Esophagus mucosa (tissue), 1 donor: ENCODE measurements at places on chromosomes 5 and 9. TPM values are rescaled to one million over a fixed set of nuclear protein-coding genes. Genes with fewer than 3 reads are reported as not detected.

Gene MVB12B
- total RNA-seq: 2.5 TPM

- ATAC-seq: no peak
Measured at GRCh38 chr5:119390404-119390803, 34.6 kb downstream of the TNFAIP8 start.

DNA sequence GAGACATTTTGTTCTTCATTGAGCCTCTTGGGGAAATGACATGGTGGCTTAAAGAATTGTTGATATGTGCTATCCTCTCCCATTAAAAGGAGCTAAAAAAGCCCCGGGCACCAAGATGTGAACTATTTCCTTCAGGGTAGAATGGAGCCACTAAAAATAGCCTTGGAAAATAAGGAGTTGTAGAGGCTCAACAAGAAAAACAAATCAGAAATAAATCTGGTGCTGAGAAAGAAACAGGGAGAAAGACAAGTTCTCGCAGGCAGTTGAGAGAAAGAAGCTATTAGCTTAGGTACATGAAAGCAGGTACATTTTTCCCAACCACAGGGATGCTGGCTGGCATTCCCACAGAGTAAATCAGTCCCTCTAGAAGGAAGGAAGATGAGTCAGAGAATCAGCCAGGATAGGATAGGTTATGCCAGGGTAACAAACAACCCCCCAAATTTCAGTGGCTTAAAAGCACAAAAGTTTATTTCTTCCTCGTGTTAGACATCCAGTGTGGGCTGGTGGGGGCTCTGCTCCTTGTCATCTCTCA is 134.6 kb upstream of the ADRA1B start:
- ATAC-seq: no peak

- ATAC-seq: no peak
Measured at GRCh38 chr9:88992556-88992955, 1.3 kb downstream of the S1PR3 start.

- ATAC-seq: peak; percentile 18
Measured at GRCh38 chr5:181217111-181217802, 5.8 kb upstream of the TRIM41 start.

GRCh38 chr9:3879315-3879714 is 353.5 kb upstream of the RFX3 start:
- no peak for ATAC-seq

DNA sequence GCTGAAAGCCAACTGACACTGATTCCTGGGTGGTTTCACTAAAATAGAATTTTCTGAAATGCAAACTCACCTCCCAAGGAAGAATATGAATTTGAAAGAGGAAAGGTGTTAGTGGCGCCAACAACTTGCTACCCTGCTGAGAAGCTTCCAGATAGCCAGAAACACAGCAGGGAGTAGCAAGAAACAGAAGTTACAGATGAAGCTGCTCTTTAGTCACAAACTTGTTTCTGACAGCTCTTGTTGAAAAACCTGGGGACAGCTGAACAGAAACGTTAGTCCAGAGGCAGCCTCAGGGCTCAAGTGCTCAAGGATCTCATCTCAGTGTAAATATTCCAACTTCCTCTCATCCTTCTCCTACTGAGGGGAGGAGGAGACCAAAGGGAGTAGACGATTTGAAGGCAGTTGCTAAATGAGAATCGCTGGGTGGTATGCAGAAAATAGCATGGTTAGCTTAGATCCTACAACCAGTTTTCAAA is 184.1 kb downstream of the PDE4D start:
- ATAC-seq: no peak

- ATAC-seq: no peak
Measured at GRCh38 chr9:114790521-114790920, 15.3 kb downstream of the TNFSF15 start.

DNA sequence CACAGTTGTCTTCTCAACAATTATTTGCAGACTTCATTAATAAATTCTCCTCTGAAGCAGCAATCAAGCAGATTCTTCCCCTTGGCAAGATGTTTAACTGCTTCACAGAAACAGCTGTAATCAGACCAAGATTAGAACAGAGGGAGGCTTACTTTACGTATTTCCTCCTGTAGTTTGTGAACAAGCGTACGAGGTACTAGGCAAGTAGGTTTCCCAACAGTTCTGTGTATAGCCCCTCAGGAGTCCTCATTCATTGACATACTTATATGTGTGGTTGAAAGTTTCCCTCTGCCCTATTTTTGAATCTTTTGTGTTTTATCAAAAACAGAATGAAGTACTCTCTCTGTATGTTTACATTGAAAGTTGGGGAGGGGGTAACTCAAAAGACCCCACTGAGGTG is 128.0 kb downstream of the SPATA31D1 start:
- ATAC-seq: no peak

DNA sequence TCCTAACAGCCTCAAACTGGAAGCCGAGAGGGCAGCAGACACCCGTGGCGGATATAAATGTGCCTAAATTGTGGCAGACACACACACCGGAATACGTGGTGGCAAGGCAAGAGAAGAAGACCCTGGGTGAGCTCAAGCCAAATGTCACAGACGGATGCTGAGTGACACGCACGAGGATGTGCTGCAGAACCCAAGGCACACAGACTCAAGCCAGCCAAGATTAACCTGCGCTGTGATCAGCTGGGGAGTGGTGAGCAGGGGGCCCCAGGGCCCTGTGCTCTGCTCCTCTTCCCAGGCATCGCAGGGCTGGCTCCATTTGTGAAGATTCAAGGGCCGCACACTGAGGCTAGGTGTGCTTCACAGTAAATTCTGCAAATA is 16.4 kb downstream of the SEMA4D start:
- no peak for ATAC-seq

Gene IGIP
- total RNA-seq: 2.6 TPM

- peak; percentile 21 for ATAC-seq
Measured at GRCh38 chr9:134294153-134295071, 31.8 kb upstream of the RXRA start.

DNA sequence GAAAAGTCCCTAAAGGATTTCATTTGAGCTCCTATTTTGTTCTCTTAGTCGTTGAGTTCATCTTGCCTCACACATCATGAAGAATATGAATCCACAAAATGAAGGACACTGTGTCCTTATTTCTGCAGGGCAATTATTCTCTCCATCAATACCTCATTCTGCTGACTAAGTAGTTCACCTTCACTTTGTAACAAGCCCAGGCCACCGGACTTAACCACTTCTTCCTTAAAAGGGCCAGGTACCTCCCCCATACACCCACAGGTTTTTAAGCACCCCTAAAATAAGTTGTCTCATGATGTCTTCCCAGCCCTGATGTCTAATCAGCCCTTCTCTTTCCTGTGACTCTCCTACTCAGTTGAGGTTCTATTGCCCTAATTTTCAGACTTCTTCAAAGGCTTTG is 67.1 kb upstream of the PLPP6 start:
- ATAC-seq: no peak

Gene EQTN
- not detected for total RNA-seq

GRCh38 chr5:126351153-126351552 is 72.1 kb upstream of the GRAMD2B start:
- ATAC-seq: no peak

DNA sequence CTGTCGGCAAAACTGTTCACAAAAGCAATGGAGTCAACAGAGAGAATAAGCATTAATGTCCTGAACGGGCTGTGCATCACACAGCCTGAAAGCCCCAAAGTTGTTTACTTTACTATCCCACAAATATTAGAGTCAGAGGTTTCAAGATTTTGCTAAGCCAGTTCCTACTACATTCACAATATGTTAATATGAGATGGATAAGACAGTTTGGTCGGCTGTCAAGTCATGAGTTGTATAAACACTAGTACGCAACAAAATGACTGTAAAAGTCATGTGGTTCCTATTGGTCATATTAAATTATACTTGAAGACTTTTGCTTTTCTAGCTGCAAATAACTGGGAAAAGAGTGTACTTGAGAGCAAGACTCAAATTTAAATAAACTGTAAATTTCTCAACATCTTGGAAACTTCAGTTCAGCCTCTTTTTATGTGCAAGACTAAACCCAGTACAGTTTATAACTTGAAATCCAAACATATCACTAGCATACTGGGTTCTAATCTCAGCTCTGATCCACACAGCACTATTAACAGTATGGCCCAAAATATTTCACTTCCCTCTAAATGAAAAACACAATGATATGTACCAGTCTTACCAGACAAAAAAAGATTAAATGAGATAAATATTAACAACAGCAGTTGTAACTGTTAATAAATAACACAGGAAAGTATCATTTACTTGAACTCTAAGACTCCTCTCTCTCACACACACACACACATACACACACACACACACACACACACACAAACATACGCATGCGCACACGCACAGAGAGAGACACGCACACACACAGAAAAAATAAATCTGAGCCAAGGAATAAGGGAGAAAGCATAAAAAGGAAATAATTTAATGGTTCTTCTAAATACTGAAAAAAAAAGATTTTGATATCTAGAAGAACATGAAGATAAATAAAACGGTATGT is 33.1 kb downstream of the FANCC start:
- no peak for ATAC-seq

Gene ISL1
- total RNA-seq: not detected

Gene PKN3
- total RNA-seq: 2.5 TPM

DNA sequence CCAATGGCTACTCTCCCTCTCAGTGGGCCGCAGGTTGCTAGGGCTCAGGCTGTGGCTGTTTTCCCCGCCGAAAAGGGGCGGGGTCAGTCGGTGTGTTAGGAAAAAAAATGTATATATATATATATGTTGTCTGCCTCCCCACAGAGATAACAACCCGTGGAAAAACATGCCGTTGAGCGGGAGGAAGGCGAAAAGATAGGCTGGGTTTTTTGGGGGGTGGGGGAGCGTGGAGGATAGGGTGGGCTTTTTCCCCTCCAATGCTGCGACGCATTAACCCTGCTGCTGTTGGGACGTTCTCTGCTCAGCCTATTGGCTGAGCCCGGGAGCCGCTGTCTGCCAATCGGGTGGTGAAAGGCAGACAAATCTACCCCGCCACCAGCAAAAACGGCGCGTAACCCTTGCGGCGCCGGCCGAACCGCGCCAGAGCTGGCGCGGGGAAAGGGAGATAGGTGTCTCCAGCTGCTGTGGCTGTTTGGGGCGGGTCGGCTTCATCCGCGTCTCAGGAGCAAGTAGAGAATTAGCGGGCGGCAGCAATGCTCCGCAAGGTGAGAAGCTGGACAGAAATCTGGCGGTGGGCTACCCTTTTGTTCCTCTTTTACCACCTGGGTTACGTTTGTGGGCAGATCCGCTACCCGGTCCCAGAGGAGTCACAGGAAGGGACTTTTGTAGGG is at the start of gene PCDHGC4:
Gene PCDHGC4, plus strand, starts transcription at position 390 of the 671 bp plus-strand sequence. Its CDS starts 144 bp downstream, at position 534.
- no peak for ATAC-seq

GRCh38 chr9:131961496-131961880 is 118.2 kb downstream of the MED27 start:
- ATAC-seq: no peak

GRCh38 chr5:143539742-143540141 is 136.3 kb upstream of the NR3C1 start:
- ATAC-seq: no peak

DNA sequence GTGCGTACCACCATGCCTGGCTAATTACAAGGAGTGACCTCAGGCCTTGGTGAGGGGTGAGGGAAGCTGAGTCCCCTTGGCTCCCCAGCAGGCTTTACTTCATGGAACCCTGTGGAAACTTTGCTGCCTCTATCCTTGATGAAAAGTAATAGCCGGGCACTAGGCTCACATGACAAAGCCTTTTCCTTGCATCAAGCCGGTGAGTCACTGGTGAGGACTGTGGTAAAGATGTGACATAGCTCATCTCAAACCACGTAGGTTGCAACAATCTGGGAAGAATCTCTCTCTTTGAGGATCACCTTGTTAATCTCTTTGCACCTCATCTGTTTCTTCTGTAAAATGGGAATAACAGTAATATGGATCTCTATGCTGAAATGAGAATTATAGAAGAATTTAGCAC is 116.3 kb upstream of the SLC25A48 start:
- ATAC-seq: peak; percentile 55

GRCh38 chr9:13022756-13023155 is 247.9 kb downstream of the LURAP1L start:
- ATAC-seq: no peak

Gene INSL4
- total RNA-seq: not detected

Gene PCDHB10
- 0.80 TPM for total RNA-seq

GRCh38 chr5:100641833-100642232 is 106.7 kb downstream of the FAM174A start:
- ATAC-seq: no peak

DNA sequence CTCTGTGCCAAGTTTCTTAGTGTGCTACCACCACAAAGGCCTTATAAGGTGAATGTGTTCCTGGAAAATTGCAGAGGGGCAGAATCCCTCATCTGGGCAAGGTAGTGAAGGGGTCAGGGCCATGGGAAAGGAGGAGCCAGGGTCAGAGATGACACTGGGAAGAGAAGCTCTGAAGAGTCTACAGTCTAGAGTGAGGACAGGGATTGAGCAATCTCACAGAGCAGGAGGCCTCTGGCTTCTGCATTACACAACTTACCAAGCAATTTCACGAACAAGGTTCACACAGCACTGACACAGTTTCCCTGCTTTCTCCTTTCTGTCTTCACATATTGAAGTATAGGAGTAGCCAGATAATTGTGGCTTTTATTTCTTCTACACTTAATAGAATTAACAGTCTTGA is 24.5 kb upstream of the IDNK start:
- no peak for ATAC-seq

DNA sequence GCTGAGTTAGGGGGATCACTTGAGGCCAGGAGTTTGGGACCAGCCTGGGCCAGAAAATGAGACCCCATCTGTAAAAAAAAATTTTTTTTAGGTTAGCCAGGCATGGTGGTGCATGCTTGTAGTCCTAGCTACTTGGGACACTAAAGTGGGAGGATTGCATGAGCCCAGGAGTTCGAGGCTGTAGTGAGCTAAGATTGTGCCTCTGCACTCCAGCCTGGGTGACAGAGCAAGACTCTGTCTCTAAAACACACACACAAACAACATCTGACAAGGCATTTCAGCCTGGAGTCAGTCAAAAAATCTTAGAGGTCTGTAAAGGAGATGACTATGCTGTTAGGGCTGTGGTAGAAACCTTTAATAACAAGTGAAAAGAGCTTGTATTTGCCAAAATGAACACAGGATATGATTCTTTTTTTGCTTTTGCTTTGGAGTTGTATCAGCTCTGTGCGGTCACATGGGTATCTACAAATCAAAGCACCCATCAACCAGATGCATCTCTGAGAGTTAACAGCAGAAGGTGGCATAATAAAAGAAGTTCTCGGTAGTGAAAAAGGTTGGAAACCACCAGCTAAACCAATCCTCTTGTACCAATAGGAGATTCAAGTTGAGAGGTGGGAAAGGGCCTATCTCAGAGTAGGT is 3.6 kb upstream of the PSMD5 start:
- ATAC-seq: no peak

DNA sequence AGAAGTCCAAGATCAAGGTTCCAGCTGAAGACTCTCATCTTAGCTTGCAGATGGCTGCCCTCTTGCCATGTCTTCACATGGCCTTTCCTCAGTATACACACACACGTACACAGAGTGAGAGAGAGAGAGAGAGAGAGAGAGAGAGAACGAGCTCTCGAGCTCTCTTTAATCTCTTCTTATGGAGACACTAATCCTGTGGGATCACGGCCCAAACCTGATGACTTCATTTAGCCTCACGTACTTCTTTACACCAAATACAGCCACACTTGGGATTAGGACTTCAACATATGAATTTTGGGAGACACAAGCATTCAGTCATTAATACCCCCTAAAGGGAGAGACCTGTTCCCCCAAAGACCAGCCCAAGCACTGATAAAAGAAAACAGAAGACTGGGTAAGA is 42.8 kb downstream of the SIL1 start:
- ATAC-seq: peak; percentile 33
